ENCODE measurements at places on chromosomes 5 and 9. TPM values are rescaled to one million over a fixed set of nuclear protein-coding genes. Genes with fewer than 3 reads are reported as not detected.

DNA sequence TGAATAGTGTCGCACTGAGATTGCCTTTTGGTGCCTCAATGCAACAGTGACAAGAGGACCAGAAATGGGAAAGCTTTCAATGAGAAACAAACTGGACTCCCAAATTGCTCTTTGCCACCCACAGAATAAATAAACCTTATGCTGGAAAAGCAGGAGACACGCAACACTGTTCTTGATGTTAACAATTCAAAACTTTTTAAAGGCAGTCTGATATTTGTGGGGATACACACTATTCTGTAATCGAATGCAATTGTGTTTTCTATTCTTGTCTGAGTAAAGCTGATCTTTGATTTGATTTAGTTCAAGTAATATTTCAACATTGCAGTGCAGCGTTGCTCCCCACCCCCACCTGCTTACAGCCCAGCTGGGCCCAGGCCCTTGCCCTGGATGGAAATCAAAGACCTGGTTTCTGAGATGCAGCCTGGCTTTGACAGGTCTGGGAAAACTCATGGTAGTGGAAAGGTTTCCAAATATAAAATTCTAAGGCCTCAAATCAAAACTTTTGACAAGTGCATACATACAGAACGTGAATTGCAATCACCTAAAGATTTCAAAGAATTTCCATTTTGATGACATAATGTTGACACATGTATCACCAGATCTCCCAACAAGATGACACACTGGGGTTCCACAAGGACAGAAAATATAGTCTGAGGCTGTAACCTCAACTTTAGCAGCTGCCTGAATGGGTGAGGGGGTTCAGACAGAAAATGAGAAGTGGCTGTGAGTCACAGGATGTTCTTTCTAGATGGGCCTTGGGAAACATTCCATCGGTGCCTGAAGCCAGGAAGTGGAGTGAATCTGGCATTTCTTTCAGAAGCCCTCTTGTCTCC is 55.1 kb downstream of the ABCA1 start:
- peak; percentile 36 for DNase-seq

DNA sequence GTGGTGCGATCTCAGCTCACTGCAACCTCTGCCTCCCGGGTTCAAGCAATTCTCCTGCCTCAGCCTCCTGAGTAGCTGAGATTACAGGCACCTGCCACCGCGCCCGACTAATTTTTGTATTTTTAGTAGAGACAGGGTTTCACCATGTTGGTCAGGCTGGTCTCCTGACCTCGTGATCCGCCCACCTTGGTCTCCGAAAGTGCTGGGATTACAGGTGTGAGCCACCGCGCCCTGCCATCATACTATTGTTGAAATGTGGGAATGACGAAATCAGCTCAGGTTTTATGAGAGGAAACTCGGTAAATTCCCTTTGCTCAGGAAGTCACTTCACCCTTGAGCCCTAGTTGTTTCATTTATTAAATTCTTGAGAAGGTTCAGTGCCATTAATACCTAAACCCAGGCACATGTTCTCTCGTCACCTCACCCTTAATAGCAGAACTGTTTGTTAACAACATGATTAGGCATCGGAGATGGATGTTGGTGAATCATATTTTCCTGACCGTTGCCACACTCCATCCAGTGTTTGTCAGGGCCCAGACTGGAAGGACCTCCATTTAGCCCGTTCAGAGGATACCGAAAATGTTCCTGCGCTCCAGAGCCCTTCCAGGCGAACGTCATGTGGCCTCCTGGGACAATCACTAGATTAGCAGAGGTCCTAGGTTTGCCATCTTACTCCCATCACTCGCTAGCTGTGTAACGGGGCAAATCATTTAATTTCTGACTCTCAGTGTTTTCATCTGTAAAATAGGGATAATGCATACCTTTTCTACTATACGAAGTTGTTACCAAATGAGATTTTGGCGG is 20.0 kb upstream of the CREBRF start:
- DNase-seq = no peak

DNA sequence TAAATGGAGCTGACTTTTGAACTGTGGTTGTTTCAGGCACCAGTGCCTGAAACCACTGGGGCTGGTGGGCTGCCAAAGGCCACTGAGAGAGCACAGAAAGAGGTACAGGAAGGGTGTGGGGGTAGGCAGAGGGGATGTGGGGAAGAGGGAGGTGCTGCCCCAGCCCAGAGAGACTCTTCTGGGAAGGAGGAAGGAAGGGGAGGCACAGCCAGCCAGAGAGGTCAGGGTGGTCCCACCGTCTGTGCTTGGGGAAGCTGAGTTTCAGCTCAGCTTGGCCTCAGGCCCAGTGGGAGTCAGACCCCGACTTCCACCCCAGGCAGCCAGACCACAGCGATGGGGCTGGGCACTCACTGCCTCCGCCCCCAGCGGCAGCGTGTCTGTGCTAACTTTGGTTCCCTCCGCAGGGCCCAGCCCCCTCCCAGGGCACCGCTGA is 8.6 kb upstream of the PHYKPL start:
- no peak for DNase-seq

DNA sequence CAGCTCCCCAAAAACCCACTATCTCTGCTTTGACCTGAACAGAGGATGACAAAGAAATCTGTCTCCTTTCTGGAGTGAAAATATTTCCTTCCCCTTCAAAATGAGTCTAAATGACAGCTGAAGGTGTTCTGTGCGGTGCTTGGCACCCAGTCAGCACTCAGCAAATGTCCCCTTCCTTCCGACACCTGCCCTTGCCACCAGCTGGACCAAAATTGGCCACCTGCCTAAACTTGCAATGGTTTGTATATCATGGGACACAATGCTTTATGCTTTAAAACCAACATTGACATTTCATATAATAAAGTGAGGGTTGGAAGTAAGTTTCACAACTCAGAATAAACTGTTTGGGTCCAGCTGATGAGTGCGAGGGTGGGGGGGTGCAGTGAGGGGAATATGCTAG is 7.5 kb upstream of the TTC1 start:
- no peak for DNase-seq

DNA sequence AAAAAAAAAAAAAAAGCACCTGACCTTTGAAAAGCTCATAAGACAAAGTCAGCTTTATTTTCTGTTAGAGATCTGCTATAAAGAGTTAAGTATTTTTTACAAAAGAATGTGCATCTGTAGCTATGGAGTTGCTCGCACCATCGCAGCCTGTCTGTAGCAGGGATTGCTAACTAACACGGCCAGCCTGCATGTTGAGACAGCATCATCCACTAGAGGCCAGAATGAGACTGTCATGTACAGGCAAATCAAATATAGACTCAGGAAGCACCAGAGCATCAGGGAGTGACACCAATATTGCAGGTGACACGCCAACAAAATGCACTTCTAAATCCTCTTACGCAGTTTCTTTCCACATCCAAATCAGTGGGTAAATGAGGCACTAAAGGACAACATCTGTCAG is 136.3 kb upstream of the RASEF start:
- DNase-seq = peak; percentile 50

DNA sequence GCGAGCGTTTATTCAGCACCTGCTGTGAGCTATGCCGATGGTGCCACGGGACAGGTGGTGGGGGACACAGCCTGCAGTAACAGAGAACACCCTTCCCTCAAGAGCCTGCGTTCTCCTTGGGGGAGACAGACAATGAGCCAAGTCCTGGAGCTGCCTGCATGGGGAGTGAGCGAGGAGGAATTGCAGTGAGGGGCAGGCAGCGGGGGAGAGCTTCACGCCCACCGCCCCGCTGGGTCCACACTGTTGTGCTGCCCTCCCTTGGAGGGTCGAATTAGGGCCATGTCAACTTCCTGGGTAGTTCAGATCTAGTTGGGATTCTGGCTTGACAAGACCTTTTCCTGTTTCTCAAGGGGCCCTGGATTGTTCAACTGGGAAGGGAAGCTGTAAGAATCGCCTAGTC is 55.5 kb upstream of the N4BP3 start:
- no peak for DNase-seq

- DNase-seq = no peak
These were observed 20.3 kb downstream of the AK8 start for GRCh38 chr9:132857616-132858342.

DNA sequence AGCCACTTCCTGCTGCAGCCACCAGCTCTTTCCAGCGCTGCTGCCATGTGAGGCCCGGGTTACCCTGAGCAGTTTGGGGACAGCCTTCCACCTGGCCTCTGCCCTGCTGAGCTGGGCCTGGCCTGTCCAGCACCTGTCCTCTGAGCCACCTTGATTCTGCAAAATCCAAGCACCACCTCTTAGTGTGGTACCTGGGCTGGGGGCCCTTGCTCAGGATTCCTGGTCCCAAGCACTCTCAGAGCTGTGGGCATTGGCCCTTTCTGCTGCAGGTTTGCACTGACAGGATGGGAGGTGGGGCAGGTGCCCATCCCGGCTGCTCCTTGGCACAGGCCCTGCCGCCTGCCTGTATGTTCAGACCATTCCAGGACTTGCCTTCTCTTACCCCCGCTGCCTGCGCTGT is 309.2 kb upstream of the IRX4 start:
- DNase-seq = no peak

GRCh38 chr9:1804128-1804865 is 210.8 kb upstream of the SMARCA2 start:
- no peak for DNase-seq

DNA sequence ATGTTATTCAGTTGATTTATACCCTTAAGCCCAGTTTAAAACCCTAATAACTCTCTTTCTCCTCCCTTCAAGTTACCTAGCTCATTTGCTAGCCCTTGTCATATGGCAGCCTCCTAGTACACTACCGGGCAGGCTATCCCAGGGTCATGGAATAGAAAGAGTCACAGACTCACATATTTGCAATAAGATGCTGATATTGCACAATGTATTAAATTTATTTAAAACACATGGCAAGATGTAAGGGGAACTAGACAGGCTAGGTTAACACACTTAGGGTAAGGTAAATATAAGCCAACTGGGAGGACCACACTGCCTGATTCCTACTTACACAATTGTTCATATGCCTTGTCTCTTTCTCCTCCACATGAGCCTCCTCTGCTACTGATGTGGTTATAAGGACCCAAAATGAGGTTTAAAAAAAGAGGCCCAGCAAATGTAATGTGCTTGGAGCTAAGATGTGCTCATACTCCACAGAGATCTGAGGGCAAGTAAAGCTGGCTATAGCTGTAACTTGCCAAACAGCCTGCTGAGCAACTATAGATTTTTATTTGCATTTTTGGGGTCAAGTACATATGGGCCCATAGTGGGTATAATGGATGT is 130.0 kb downstream of the ENC1 start:
- DNase-seq = no peak

DNA sequence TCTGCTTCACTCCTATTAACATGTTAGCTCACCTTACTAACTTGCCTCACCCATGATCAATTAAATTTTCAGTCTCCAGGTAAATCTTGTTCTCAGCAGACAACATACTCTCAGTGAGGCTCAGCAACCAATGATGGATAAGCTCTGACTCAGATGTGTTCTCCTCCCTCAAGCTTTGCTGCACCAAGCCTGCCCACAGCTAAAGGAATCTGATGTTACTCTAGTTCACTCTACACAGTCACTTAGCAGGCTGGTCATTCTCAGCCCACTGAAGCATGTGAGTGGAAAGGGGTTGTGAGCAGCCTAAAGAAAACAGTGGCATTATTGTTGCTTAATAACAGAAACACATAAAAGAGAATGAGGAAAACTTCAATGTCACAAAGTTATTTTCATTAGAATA is 37.3 kb upstream of the CTNND2 start:
- DNase-seq = no peak

DNA sequence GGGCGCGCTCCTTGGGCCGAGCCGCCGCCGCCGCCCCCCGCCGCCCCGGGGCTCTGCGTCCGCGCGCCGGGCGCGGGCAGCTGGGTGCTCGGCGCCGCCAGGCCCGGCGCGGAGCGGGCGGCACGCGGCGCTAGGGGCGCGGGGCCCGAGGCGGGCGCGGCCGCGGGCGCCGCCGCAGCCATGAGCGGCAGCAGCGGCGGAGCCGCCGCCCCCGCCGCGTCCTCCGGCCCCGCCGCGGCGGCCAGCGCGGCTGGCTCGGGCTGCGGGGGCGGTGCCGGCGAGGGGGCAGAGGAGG is 351 bp downstream of the TRIO start:
- DNase-seq = no peak

Gene CCNO
- total RNA-seq = 8.0 TPM

Gene IFNK
- not detected for total RNA-seq

Gene CEL
- total RNA-seq = 0.26 TPM
